ENCODE measurements at places on chromosomes 5 and 9.

DNA sequence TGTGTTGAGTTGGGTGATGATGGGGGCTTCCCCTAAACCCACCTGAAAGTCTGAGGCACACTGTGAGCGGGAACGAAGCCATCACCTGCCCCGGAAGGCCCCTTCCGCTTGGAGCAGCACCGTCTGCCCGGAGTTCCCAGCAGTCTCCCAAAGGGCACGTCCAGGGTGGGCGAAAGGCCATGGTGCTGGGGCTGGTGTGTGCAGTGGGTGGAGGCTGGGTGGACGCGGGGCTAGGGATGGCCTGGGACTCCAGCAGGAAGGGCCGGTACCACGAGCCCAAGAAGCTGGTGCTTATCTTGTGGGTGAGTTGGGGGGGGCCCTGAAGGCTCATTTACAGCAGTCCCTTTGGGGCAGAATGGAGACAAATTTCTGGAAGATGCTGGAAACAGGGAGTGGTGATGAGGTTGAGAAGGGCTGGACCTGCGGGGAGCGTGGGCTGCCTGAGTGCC is 4.6 kb downstream of the FLT4 start:
- DNase-seq: no peak

DNA sequence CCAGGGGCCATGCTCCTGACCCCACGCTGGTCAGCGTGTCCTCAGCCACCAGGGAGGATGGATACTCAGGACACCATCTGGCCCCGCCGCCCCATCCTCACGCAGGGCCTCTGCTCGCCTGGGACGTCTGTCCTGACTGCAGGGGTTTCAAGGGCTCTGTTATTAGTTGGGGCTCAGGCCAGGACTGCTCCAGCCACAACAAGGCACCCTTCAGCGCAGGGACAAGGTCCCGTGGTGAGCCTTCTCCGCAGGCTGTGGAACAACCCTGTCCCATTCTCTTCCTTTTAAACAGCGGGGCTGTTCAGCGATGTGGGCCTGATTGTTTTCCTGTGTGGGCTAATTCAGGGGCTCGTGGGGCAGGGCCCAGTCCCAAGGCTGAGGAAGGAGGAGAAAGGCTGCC is 61.6 kb downstream of the SEMA4D start:
- no peak for DNase-seq

DNA sequence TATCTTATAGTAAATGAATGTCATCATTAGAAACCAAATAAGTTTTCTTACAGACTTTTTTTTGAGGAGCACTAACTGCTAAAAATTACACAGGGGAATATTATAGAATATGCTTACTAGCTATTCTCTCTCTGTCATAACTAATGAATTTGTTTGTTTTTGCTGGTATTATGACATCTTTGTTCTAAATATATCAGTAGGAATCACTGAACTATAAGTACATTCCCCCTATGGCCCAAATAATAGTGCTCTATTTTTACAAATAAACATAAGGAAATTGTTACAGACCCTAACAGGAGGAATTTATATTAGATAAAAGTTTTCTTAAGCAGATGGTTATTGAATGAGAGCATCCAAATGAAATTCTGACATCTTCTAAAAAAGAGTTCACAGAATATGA is 83.0 kb upstream of the RIOK2 start:
- no peak for DNase-seq

GRCh38 chr9:130987738-130988399 is 21.1 kb upstream of the LAMC3 start:
- DNase-seq: no peak

GRCh38 chr5:92041911-92042660 is 659.0 kb upstream of the ARRDC3 start:
- DNase-seq: no peak

DNA sequence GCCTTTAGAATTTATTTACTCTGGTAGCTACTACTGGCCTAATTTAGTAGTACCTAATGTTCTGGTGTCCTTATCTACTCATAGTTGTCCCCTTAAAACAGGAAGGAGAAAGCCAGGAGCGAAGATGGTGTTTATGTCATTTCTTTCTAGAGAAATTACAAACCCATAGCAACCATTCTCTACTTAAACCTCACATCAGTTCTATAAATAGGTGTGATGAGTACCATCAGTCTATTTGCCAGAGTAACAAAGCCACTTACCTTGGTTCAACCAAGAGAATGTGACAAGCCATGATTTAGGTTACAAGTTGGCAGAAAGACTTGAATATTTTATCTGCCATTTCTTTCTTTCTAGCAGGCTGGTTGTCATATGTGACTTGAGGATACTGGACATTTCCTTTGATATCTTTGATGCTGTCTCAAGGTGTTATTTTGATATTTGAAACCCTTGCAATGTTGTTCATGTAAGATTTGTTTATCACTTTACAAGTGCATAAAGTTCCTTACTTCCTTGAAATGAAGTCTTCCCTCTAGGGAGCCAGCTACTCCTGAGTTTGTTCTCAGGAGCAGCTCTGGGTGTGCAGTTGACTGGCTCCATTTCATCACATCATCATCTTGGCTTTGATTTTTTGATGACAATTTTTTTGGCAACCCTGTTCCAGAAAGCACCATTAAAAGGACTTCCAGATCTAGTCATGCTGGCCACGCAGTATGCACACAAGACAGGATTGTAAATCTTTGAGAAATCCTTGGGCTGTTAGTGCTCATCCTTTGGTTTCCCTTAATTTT is 286.8 kb downstream of the ARHGAP26 start:
- DNase-seq: no peak

DNA sequence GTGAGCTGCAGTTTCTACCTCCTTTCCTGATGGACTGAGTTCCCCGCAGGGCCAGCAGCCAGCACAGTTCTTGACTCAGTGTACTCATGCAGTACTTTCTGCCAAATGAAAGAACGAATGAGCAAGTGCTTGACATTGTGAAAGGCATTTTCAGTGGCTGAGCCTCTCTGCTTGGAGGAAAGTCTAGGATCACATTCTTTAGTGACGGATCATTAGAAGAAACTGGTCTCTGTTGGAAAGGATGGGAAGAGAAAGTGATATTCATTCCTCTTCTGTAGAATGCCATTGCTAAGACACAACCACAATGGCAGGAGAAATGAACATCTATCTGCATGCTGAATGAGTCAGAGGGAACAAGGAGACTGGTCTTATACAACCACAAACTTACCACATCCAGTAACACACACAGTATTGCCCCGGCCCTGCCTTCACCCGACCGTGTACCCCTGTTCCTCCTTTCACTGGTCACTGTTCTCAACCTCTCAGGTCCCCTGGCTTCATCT is 206.9 kb downstream of the CRB2 start:
- no peak for DNase-seq

GRCh38 chr5:9861666-9862256 is 231.6 kb upstream of the TAS2R1 start:
- DNase-seq: no peak

DNA sequence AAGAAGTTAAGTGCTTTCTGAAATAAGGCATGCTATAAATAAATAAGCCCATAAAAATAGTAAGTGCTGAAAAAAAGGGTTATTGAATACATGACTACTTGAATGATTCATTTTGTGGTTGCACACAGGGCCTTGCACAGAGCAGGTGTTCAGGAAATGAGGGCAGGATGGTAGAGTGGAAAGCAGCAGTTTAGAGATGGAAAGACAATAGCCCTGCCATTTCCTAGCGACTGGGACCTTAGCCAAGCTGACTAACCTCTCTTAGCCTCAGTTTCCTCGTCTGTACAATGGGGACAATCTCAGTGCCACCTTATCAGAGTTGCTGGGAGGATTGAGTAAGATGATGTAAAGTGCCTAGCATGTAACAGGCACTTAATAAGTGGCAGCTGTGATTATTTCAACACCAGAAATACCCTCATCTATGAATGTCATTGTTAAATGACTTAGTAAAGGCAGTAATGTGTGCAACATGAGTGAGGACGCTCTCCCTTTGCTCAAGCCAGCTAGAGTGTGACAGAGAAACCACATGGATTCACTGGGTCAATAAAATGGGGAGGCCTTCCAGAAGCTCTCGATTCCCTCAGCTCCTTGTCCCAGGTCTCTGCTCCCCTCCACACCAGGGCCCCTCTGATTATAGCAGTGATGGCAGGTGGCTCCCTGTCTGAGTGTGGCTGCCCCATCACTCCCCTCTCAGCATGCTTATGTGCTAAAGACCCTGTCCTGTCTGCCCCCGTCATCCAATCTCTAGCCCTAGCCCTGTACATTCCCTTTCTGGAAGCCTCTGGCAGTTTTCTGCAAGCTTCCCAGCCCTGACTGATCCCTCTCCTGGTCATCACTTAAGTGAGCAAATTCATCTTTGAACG is 16.0 kb upstream of the PHF19 start:
- DNase-seq: no peak

GRCh38 chr9:136020206-136020605 is 59.0 kb upstream of the UBAC1 start:
- DNase-seq: no peak

- no peak for DNase-seq
These were observed 44.5 kb downstream of the IPO11 start for GRCh38 chr5:62457071-62457470.

- no peak for DNase-seq
These were observed 850.5 kb upstream of the SEMA6A start for GRCh38 chr5:117425163-117425562.

DNA sequence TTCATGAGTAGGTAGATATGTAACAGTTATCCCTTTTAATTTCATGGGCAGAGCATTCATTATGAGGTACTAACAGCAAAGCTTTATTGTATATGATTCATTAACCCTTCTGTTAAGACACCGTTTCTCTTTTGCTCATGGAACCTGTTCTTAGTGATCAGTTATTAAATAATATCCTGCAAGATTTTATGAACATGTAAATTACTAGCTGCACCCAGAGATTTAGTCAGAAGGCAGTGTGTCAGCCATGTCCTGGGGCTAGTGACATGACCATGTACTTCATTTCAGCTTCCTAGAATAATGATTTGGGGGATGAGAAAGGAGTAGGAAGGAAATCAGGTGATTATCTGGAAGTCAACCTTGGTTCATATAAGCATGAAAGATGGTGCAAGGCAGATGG is 7.0 kb downstream of the MAST4 start:
- no peak for DNase-seq

- no peak for DNase-seq
These were observed 77.7 kb downstream of the ZNF354C start for GRCh38 chr5:179137643-179138567.

DNA sequence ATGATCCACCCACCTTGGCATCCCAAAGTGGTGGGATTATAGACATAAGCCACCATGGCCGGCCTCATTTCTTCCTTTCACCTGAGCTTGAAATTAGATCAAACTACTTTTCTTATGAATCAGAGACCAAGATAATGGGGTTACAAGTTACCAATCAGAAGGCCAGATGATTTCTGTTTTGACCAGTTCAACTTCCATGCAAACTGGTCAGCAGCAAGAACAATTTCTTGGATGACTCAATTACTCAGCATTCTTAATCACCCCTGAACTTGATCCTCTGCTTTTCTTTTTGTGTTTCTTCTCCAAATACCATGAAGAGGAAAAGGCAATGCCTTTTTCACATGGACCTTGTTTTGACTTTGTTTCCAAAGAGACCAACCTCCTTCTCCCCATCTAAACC is 10.0 kb upstream of the PLIN2 start:
- no peak for DNase-seq

DNA sequence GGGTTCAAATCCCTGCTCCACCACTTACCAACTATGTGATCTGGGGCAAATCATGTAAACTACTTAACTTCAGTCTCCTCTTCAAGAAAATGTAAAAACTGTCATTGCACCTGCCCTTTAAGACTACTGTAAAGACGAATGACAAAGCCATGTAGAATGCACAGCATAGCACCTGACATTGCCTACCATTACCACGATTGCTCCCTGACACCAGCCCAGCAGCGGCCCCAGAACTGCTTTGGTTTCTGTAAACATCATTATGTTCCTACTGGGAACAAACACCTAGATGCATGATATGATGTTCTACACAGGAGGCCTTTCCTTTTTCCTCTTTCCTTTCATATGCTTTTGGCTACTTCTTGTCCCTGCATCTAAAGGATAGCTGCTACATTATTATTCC is 23.1 kb upstream of the PLPP6 start:
- DNase-seq: no peak

- no peak for DNase-seq
These were observed 17.8 kb downstream of the LRRC8A start for GRCh38 chr9:128899566-128900322.

GRCh38 chr9:115969096-115969495 is 184.5 kb upstream of the PAPPA start:
- no peak for DNase-seq

DNA sequence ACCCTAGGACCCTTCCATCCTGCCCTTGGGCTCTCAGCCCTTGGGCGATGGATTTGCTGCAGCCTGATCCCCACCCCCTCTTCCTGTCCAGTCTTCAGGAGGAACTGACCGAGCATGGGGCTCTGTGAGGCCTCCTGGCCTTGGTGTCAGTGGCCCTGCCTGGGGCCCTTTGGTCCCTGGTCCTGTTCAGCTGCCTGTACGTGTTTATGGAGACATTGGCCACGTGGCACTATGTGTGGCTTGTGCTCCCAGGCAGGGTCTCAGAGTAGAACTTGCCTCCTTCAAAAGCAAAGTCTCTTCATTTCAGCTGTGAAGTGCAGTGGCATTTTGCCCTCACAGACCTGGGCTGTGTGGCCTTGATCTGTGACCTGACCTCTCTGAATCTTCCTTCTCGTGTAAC is 11.1 kb downstream of the FCN2 start:
- no peak for DNase-seq

DNA sequence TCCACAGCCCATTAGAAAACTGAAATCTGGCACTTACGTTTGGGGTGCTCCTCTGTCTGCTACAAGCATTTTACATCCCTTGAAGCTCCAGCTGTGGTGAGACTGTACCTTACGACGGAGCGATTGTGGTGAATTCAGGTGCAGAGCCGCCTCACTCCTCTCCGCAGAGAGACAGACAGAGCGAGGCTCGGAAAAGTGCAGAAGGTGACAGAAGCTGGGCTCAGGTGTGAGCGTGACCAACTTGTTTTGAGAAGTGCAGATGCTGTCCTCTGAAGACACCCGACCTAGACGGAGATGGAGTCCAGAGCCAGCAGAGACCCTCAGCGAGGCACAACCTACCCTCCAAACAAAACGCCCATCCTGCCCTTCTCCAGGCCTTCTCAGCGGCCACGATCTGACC is 196.5 kb downstream of the MED10 start:
- DNase-seq: no peak

- no peak for DNase-seq
These were observed 73.6 kb downstream of the TLR4 start for GRCh38 chr9:117777823-117778222.

DNA sequence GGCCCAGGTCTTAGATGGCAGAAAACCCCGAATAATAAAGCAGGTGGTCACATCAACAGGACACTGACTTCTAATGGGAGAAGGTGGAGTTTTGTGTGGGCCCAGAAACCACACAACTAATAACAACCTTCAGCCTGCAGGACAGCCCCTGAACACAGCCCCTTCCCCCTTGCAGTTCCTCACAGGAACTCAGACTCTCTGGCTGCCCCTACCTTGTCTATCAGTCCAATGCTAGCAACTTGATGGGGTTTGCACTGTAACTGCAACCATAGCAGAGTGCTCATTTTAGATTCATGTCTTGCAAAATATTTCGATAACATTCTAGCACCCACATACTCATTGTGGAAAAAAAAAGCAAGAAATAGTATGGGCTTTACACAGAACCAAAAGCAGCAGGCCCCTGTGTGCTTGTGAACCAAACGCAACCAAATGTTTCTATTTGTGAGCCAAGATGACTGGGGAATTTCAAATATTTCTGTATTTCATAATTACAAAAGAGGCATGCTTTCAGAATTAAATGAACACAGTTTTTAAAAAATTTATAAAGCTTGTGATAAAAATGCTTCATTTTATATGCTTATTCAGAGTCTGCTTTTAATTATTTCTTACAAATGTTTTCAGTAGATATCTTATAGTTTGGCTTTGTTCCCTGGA is 62.7 kb upstream of the PDE4D start:
- DNase-seq: no peak
